ENCODE measurements at places on chromosomes 3 and 15.

DNA sequence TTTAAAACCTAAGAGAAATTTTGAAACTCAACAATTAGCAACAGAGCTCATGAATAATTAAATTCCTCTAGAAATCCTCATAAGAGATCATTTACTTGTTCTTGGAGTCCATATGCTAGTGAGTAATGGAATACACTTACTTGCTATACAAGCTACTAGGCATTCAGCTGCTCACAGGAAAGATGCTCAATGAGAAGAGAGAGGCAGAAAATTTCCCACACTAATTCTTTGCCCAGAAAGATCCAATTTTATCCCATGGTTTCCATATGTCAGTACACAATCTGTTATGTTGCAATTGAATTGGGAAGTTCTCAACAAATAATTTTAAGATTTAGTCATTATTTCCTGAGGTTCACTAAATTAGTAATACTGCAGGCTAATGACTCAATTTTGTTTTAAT lies 310.4 kb downstream of the RYR3 start:
- DNase-seq, result no peak

DNA sequence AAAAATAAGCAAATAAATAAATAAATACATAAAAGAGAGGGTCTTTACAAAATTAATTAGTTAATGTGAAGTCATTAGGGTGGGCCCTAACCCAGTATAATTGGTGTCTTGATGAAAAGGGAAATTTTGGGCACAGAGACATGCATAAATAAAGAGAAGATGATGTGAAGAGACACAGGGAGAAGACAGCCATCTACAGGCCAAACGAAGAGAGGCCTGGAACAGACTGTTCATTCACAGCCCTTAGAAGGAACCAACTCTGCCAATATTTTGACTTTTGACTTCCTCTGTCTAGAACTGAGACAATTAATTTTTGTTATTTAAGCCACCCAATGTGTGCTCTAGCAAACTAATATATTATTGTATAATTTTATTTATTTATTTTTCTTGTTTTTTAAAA lies 29.6 kb upstream of the SELENOK start:
- no peak for DNase-seq

DNA sequence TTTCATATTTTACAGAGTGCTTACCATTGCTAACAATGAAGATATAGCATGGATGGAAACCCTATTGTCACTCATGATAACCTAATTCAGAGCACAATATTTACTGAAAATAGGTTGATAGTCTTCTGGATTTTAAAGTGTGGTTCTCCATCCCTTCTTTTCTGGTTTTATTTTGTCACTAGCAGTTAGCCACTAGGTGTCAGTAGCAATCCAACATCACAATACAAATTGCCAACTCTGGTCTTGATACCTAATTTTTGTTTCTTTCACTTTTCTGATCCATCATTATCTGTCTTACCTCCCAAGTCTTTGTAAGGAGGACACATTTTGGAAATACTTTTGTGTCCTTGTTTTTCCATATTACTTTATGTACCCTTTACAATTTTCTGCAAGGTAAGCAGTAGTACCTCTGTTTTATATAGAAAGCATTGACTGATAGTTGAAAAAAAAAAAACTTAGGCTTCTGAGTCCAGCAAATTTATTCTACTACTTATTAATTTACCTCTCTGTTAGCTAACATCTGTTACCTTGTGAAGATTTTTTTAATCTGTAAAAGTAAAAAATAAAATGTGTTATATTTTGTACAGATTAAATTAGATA lies 28.3 kb upstream of the CRYBG3 start:
- no peak for DNase-seq

DNA sequence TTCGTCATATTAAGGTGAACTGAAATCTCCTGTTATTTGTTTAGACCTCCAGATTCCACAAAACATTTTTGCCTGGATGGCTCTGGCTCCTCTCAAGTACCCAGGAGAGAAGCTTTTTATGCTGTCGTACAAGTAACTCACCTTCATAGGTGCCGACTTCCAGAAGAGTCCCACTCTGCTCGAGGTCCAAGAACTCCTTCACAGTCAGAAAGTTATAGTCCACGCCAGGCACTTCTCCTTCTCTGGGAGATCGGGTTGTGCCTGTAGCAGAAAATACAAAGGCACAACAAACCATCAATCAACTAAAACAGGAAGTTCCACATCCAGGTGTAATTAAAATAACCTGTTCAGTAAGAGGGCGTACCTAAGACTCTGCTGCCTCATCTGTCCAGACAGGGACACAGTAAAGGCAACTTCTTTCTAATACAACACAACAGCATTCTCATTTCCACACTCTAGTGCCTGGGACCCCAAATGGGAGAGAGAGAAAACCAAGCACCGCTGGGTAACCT lies 545.3 kb downstream of the MAGI1 start:
- no peak for DNase-seq

- DNase-seq, result no peak
These were observed 35.4 kb downstream of the CP start for GRCh38 chr3:149186219-149186618.

DNA sequence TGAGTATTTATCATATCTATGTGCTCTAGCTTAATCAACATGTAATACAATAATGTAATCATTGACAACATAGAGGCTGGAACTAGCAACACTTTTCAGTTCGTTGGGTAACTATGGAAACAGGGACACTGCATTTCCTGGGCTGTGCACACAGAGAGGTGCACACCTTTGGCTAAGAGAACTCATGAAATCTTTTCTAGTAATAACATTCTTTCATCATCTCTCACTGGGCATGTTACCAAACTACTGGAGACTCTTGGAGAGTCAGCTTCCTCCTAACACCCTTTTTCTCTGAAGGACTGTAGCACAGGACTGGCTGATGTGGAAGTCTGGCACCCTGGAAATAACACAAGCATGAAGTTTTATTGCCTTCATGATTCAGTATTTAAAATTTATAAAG lies 135.6 kb downstream of the KCNMB2 start:
- no peak for DNase-seq

- DNase-seq, result no peak
These were observed 199.6 kb upstream of the SEMA6D start for GRCh38 chr15:47517737-47518136.

DNA sequence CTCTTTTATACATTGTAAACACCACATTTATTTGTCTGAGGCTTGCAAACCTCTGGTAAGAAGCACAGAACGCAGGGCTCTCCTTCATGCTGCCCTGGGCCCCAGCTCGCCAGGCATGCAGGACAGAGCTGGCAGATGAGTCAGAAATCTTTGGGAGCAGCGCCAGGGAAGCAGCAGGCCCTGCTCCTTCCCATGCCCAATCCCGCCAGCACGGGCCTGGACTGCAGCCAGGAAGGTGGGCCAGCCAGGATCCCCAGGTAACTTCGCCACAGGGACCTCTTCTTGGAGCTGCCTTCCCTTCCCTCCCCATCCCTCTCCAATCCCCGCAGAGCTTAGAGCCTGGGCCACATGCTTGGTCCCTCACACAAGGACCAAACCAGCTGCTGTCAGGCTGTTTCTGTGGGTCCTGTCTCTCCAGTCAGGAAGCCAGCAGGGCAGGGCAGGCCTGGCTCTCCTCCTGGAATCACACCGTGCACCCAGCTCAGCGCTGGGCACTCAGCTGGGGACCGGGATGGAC lies 8.8 kb downstream of the STOML1 start:
- DNase-seq, result peak; percentile 82

- no peak for DNase-seq
These were observed 85.9 kb upstream of the IL12A start for GRCh38 chr3:159902546-159903314.

Measured in breast epithelium (tissue), 4 donors.